ENCODE measurements at places on chromosomes 4 and X. TPM values are rescaled to one million over a fixed set of nuclear protein-coding genes. Genes with fewer than 3 reads are reported as not detected.

Gene ADH7
- not detected for total RNA-seq

Gene CT45A2
- total RNA-seq: not detected

Gene OTC
- 3.3 TPM for total RNA-seq

Gene SSX2B
- not detected for total RNA-seq

Gene KDM6A
- total RNA-seq: 51.0 TPM

Gene DDX53
- not detected for total RNA-seq

Gene SRPK3
- total RNA-seq: 1.9 TPM

Gene TRPC5OS
- not detected for total RNA-seq

Gene NIPAL1
- total RNA-seq: 0.87 TPM

Gene SATL1
- total RNA-seq: not detected

Gene GATA1
- not detected for total RNA-seq

Gene ARL13A
- total RNA-seq: not detected

Gene RNF150
- total RNA-seq: 24.3 TPM

Gene GPR82
- total RNA-seq: 0.63 TPM

Gene ANAPC10
- total RNA-seq: 15.7 TPM

Gene HTT
- 62.2 TPM for total RNA-seq

Gene PAGE1
- not detected for total RNA-seq

Gene APLN
- total RNA-seq: 0.21 TPM

Gene ETDA
- not detected for total RNA-seq

Gene FAM149A
- total RNA-seq: 17.3 TPM

Gene DUSP21
- not detected for total RNA-seq

Gene ATP2B3
- total RNA-seq: not detected

Gene ODAPH
- not detected for total RNA-seq

Gene IBSP
- total RNA-seq: not detected

Gene ITGB1BP2
- total RNA-seq: 0.66 TPM

Gene CD40LG
- total RNA-seq: 0.20 TPM

Gene TSPAN5
- 22.8 TPM for total RNA-seq

Gene LANCL3
- 0.22 TPM for total RNA-seq

Gene SPANXN4
- not detected for total RNA-seq

Gene TMEM35A
- total RNA-seq: 2.7 TPM

Gene SLC26A1
- 0.21 TPM for total RNA-seq

Gene TMPRSS11D
- total RNA-seq: not detected

Gene SMIM10L2A
- 1.5 TPM for total RNA-seq

Gene PTCHD1
- under 0.01 TPM for total RNA-seq

Gene TNMD
- total RNA-seq: not detected
